ENCODE measurements at places on chromosomes 13 and 19.

- no peak for DNase-seq
These were observed 11.7 kb downstream of the KCTD12 start for GRCh38 chr13:76874479-76874878.

DNA sequence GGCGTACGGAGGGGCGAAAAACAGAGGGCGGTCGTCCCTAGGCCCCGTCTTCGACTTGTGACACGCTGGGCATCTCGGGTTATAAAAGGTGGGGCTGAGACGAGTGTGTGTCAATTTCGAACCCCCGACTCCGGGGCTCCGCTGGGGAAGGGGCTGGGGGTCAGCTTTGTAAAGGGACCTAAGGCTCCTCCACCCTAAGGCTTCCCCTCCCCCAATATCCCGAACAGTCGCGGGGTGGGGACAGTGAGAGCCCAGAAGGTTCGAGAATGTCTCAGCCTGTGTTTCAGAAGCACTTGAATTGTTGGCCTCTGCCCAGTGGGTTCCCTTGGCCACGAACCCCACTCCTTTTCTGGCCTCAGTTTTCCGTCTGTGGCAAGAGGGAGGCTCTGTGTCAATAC lies 450 bp downstream of the SELENOW start:
- DNase-seq, result peak; percentile 44

DNA sequence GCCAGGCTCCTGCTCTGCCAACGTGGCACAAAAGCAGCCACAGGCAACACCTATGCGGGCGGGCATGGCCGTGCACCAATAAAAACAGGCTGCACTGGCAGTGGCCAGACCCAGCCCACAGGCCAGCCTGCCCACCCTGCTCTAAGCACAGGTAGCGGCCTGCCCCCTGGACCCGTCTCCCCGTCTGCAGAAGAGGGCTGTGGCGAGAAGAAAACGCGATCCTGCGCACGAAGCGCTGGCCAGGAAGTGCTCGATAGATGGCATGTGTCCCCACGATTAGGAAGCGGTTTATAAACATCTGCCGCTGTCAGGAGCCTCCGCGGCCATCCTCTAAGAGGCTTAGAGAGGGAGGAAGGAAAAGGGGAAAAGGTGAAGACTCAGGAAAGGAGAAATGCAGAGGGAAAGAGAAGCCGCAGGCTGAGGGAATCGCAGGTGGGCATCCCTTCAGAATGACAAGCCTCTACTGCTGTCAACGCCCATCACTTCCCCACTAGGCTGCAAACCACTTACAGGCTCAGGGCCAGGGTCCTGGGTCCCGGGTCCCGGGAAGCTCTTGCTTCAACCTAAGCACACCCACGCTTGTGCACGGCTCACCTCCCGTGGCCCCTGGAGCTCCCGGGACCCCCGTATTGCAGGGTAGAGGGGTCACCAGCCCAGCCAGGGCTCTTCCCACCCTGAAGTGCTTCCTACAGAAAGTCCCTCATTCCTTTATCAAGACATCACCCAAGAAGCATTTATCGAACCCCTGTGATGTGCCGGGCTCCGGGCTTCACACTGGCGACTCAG lies 10.5 kb downstream of the MLLT1 start:
- no peak for DNase-seq

GRCh38 chr19:47633517-47633916 lies 24.6 kb downstream of the BICRA start:
- DNase-seq, result no peak

DNA sequence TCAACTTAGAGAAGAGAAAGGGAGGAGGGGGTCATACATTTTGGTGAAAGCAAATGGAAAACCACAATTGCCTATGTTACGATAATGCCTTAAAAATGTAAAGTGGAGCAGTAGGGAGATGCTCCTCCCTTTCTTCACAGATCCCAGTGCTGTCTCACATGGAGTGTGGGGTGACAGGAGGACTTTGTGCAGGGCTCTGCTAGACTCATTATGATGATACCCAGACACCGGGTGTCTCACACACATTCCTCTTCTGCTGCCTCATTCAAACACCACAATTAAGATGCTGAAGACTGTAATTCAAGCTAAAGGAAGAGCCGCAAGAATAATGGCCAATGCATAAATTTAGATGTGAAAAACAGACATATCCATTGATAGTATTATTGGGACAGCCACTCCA lies 150.6 kb downstream of the LHFPL6 start:
- no peak for DNase-seq

GRCh38 chr13:50572129-50572528 lies 271.4 kb downstream of the DLEU7 start:
- DNase-seq, result no peak

DNA sequence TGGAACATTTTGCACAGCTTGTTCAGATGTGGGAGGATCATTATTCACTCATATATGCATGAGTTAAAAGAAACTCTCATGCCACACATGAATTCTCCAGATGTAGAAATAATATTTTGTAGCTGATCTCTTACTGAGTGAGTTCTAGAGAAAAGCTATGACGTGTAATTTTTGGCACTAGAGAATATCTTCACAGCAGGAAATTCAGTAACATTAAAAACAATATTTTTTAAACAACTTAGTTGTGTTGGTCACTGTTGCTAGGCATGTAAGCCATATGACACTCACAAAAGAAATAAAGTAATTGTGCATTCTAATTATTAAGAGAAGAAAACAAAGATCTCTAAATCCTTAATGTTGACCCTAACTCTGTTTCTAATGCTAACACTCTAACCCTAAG lies 371.4 kb upstream of the SLC10A2 start:
- no peak for DNase-seq

DNA sequence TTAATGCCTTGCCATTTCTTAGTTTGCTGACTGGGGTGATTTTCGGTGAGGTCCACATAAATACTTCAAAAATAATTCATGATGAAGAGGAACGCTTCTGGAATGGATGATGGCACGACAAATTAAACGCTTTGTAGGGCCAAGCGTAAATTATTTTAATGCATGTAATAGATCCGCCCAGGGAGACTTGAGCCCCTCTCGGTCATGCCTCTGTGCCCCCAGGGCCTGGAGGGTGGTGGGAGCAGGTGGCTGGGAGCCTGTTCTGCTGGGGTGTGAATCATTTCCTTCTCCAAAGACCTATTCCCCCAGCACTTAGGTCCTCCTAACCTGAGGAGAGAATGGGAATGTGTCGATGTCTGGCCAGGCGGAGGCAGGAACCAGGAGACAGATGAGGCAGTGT lies 350.6 kb downstream of the ZNF536 start:
- no peak for DNase-seq

DNA sequence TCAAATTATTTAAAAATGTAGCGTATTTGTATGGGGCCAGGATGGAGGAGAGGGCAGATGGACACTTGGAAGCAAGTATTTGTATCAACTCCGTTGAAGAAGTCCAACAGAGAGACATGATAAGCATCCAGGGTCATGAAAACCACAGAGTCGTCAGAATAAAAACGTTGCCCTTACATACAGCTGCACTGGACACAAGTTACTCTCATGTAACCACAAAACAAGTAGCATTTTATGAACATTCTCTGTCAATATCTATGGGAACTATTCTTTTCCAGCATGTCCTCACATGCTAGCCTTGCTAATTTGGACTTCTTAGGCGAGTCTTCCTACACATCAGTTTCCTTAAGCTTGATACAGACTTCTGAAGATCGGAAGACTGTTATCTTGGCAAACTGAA lies 35.0 kb downstream of the EFNB2 start:
- DNase-seq, result no peak

- no peak for DNase-seq
These were observed 12.4 kb downstream of the RAB20 start for GRCh38 chr13:110548891-110549794.

- DNase-seq, result no peak
These were observed 2.2 kb downstream of the SBNO2 start for GRCh38 chr19:1171755-1172352.

- no peak for DNase-seq
These were observed 108.9 kb downstream of the DNAJC15 start for GRCh38 chr13:43132257-43132656.

- DNase-seq, result no peak
These were observed 97.0 kb downstream of the DCT start for GRCh38 chr13:94382517-94382916.

- DNase-seq, result no peak
These were observed 163.7 kb downstream of the SHISA2 start for GRCh38 chr13:25887962-25888655.

DNA sequence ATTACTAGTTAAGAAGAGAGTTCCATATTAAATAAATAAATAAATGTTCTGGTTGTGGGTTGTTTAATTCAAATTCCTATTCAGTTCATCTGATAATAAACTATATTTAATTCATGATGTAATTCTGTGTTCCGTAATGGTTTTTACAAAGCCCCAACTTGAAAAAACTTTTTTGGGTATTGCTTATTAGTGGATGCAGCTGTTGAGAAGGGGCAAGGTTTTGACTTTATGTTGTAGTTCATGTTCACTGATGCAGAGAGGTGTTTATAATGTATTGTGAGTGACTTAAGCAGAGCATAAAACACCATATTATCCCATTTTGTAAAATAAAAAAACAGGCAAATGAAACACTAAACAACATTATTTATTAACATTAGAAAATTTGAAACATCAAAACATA lies 107.3 kb upstream of the TNFSF11 start:
- DNase-seq, result no peak

- DNase-seq, result peak; percentile 79
These were observed 5.3 kb upstream of the HCN2 start for GRCh38 chr19:584240-585001.

DNA sequence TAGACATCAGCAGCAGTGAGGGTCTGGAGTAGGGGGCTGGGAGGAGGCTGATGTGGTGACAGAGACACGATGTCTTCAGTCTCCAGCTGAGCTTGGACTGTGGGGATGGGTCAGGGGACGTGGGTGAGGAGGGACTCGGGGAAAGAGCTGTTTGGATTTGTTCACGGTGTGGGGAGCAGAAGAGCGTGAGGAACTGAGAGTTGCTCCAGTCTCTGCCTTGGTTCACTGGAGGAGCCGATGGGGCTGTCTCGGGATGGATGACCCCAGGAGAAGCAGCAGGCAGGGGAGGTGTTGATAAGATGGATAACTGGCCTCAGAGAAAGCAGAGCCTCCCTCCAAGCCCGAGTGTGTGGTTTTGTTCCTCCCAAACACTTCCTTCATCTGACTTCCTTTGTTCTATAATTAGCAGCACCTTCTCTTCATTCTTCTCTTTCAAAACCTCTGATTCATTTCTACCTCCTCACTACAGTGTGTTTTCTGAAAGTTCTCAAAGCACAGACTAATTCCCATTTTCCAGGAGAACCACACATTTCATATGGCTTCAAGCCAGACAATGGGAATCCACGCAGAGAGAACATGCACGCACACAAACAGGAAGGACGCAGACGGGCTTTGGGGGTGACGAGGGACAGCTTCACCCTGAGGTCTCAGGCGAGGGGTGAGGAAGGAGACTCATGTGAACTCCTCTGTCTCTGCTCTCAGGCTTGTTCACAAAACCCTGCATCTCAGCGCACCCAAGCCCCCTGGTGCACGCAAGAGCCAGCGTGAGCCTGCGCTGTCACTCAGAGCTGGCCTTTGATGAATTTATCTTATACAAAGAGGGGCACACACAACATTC lies 18.6 kb downstream of the LAIR2 start:
- DNase-seq, result no peak

DNA sequence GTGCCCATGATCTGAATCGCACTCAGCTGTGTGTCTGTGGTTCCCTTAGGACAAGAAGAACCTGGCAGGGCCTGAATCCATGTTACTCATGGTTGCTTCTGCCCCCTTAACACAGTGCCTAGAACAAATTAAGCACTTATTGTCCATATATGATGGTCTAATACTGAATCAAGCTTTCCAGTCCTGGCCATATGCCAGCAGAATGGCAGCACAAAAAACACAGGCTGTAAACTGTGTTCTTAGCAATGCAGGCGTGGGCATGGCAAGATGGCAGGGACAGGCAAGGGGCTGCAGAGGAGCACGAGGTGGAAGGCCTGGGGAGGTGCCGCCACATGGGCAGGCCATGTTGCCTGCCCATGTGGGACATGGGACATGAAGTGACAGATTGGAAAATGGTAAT lies 68.2 kb downstream of the LATS2 start:
- no peak for DNase-seq

DNA sequence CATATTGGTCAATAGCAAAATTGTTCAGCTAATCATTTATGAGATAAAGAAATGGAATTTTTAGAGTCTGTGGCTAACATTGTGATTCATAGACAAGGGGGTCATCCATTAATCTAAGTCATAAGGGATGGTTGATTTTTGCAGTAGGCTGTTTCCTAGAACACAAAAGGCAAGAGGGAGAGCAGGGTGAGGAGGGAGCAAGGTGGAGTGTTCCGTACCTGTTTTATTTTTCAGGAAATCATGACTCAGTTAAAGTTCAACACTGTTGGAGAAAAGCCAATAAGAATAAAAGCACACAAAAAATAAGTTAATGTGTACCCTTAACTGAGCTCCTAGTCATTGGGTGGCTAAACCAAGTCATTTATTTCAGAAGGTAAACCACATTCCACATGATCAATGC lies 512.4 kb upstream of the ATXN8OS start:
- no peak for DNase-seq

DNA sequence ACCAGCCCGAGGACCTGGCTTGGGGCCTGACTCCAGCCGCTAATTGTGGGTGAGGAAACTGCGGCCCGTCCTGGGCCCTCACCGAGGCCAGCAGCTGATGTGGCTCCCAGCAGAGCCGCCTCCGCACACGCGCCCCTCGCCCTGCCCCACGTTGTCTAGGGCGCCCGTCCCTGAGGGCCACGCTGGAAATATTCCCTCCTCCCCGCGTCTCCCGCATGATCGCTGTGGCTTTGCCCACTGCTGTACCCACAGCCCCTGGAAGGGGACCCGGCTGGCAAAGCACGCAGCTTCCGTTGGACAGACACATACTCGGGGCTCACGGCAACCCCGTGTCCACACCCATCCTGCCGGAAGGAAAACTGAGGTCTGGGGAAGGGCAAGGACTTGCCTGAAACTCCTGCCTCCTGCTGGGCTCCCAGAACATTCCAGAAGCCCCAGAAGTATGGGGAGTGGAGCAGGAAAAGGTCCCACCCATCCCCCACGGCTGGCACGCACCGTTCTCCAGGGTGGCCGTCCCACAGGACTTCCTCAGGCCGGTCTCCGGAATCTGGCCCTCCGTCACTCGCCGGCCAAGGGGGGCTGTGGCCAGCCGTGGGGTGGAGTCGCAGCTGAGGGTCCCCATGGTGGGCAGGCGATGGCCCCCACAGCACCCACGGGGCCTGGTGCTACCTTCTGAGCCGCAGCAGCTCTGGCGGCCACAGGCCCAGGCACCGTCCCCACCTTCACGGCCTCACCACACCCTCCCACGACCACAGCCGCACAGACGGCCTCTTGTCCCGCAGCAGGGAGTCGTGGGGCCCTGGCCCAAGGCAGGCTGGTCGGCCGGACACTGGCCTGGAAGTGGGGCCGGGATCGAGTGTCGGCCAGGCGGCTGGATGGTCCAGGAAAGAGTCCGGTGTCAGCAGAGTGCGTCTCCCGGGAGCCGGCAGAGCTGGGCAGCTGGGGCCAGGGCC lies 13.6 kb upstream of the SHC2 start:
- no peak for DNase-seq

GRCh38 chr19:49475191-49475917 lies 1.3 kb downstream of the FLT3LG start:
- peak; percentile 45 for DNase-seq

- no peak for DNase-seq
These were observed 56.6 kb upstream of the MYO16 start for GRCh38 chr13:108572782-108573211.

All from stimulated activated CD8-positive, alpha-beta memory T cell treated with anti-CD3 and anti-CD28 coated beads, Interleukin-4, amount 100 ng/mL, for 48 hours (primary cell).